ENCODE measurements at places on chromosomes 5 and 9. TPM values are rescaled to one million over a fixed set of nuclear protein-coding genes. Genes with fewer than 3 reads are reported as not detected.
A peak's percentile ranks its signal among the peaks of the same experiment; 100 is the strongest.

FOXD4L6 gene
- total RNA-seq = not detected

GRCh38 chr5:96347502-96348292, 85.4 kb downstream of the PCSK1 start:
- H3K27me3 ChIP-seq = peaks cover 31% of the 10 kb centered on the region
- H3K27ac ChIP-seq = no peak overlapping the region
- H3K36me3 ChIP-seq = no peaks in the 10 kb centered on the region
- no peak for DNase-seq

- no peak overlapping the region for H3K27ac ChIP-seq
- no peak for DNase-seq
- H3K27me3 ChIP-seq = no peaks in the 10 kb centered on the region
- H3K4me1 ChIP-seq = no peaks in the 10 kb centered on the region
- no peaks in the 10 kb centered on the region for H3K36me3 ChIP-seq
These were observed 65.6 kb upstream of the CNOT6 start for GRCh38 chr5:180428598-180428997.

DNA sequence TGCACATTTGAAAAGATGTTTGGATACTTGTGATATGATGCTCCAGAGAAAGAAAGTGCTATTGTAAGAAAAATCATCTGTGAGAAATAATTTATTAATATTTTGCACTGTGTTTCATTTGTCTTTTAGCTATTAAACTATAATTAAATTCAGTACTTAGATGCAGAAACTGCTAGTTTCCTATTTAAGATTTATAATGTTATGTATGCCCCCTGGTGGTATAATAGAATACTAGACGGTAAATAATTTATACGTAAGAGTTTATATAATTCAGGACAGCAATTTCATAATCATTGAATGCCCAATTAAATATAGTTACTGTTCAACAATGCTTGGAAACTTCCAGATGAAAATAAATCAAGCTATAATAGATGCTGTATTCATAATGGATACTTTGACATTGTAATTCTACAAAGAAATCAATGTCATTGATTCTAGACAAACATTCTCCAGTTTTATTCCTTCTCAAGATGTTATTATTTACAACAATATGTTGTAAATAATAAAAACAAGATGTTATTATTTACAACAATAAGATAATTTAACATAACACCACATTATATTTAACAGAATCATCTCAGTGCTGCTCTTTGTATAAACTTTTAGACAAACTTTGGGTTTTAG, 101.0 kb downstream of the TMEM232 start:
- no peaks in the 10 kb centered on the region for H3K4me1 ChIP-seq
- H3K27me3 ChIP-seq = no peaks in the 10 kb centered on the region
- H3K4me3 ChIP-seq = no peak overlapping the region
- H3K36me3 ChIP-seq = no peaks in the 10 kb centered on the region
- peak; percentile 43 for DNase-seq

OR1L4 gene
- total RNA-seq = not detected

MACIR gene
- 2.7 TPM for total RNA-seq

DNA sequence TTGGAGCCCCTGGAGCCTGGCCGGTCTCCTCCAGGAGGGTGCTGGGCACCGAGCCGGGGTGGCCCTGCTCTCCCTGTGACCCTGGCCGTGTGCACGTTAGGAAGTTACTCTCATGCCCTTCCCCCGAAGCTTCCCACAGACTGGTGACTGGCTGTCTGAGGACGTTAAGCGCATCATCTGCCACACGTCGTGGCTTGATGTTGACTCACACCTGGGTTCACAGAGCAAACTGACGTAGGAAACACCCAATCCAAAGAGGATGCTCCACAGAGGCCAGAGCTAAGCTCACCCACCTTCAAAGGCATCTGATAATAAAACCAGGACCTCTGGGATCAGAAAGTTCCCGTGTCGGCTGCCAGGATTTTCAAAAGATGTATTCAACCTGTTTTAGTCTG, 152.9 kb upstream of the PHYKPL start:
- no peaks in the 10 kb centered on the region for H3K36me3 ChIP-seq
- H3K27me3 ChIP-seq = no peaks in the 10 kb centered on the region
- no peaks in the 10 kb centered on the region for H3K4me1 ChIP-seq
- no peak for DNase-seq
